ENCODE measurements at places on chromosomes 6 and 20.

GRCh38 chr20:44910690-44911262 is 916 bp downstream of the PABPC1L start:
- no peak for DNase-seq

GRCh38 chr6:151773382-151773781 is 34.1 kb upstream of the ESR1 start:
- DNase-seq: no peak

- DNase-seq: peak; percentile 55
Measured at GRCh38 chr6:127031511-127031910, 87.0 kb upstream of the RSPO3 start.

- peak; percentile 14 for DNase-seq
Measured at GRCh38 chr6:84224251-84224650, 3.2 kb downstream of the CEP162 start.

GRCh38 chr6:31356216-31356945 is 598 bp downstream of the HLA-B start:
- peak; percentile 14 for DNase-seq

- DNase-seq: no peak
Measured at GRCh38 chr20:31475472-31476293, 595 bp downstream of the REM1 start.

GRCh38 chr6:132888701-132889100 is 74.3 kb downstream of the RPS12 start:
- no peak for DNase-seq

DNA sequence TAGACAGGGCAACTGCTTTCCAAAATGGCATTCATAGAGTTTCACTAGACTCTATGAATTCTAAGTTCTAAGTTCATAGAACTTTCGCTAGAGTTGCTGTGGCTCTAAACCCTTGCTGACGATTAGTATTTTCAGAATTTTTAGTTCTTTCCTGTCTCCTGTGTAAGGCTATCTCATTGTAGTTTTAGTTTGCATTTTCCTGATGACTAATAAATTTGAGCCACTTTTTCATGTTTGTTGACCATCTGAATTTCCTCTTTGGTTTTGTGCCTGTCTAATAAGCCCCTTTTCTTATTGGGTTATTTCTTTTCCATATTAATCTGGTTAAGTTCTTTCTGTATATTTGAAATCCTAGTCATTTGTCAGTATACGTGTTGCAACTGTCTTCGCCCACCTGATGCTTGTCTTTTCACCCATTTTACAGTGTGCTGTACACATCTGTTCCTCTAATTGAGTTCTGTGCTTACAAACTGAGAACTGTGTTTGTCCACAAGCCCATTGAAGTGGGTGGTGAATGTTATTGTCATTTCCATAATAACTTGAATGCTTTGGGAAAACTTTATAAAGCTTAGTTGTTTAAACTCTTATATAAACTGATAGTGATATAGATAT is 177.7 kb upstream of the CDYL start:
- DNase-seq: no peak

DNA sequence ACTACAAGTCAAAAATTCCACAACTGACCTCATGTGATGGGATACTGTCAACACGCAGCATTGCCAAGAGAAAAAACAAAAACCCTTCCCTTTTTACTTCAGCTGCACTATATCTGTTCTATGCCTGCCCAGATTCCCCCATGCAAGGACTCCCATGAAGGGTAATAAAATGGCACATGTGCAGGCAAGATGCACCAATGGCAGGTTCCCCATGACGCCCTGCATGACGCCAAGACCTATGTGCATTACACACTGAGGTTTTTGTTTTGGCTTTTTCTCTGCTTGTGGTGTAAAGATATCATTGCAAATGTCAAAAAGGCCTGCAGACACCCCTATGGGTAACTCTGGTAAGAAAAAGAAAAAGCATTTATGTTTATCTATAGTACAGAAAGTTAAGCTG is 403.4 kb downstream of the HDGFL1 start:
- DNase-seq: no peak

DNA sequence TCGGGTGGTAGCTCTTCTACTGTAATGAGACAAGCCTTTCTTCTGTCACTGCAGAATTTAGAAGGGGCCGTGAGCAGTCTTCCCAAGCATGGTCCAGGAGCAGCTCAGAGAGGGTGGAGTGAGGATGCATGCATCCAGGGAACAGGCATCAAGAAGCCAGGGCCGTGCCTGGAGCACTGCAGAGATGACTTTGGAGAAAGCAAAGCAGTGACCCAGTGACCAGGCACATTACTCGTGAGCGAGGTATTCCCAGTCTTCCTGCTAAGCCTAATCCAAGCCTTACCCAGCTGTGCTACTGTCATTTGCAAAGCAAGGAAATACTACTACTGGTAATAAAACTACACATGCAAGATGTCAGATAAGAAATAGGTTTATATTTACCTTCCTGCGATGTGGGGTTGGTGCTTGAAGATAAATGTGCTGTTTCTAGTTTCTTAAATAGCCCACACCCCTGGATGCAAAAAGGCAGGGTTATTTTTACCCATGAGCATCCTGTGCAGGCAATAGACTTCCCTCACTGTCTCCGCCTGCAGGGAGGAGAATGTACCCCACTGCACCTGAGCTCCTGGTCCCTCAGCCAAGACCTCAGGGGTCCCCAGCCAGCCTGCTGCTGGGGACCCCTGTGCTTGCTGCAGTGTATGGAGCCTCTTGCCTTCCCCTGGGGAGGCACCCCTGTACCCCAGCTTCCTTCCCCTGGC is 62.9 kb downstream of the SSR1 start:
- no peak for DNase-seq

- no peak for DNase-seq
Measured at GRCh38 chr6:125444006-125444923, 142.5 kb upstream of the HDDC2 start.
